Posterior cingulate gyrus (tissue), 11 donors: ENCODE measurements at places on chromosomes 7 and 10.

DNA sequence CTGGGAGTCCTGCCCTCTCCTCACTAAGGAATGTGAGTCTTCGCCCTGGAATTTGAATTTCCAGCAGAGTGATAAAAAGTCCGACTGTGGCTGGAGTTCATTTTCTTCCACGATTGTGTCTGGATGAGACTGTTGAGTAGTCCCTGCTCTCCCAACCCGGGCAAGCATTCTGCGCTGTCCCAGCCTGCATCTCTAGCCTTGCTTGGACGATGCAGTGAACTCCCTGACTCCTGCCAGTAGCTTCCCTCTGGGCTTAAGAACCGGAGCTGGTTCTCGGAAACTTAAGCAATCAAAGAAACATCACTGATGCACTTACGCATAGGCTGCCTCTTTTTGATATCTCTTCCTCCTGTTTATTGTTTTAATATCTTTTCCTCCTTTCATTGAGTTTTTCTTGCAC lies 116.0 kb upstream of the FZD8 start:
- DNase-seq: no peak

DNA sequence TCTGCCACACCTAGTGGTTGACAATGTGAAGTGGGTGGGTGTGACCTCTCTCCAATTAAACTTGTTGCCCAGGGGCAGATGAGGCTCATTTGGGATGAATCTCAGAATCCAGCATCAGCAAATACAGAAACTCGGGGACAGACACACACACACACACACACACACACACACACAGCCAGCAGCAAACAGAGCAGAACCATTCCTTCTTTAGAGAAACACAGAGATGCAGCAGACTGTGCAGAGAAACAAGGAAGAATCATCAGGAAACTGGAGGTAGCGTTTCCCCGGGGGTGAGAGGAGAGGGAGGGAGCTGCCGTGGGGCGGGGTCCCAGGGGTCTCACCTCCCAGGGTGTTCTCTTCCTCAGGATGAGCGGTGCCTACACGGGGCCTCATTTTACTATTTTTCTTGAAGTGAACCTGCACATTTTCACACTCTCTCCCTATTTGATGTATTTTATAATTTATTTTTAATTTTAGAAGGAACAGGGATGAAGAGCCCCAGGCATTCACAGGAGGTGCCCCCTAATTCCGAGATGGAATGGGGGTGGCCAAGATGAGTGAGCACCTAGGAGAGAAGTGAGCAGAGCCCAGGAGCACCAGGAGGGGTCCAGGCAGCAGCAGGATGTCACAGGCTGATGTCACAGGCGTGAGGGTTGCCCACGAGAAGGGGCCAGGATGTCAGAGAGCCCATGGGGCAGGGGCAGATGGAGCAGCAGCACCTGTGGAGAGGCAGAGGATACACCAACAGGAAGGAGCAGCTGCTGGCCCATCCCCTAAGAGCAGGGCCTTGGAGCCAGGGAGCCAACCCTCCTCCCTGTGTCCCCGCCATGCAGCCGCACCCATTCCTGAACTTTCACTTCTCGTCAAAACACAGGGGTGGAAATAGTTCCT lies 85.3 kb upstream of the PPP2R2D start:
- no peak for DNase-seq

DNA sequence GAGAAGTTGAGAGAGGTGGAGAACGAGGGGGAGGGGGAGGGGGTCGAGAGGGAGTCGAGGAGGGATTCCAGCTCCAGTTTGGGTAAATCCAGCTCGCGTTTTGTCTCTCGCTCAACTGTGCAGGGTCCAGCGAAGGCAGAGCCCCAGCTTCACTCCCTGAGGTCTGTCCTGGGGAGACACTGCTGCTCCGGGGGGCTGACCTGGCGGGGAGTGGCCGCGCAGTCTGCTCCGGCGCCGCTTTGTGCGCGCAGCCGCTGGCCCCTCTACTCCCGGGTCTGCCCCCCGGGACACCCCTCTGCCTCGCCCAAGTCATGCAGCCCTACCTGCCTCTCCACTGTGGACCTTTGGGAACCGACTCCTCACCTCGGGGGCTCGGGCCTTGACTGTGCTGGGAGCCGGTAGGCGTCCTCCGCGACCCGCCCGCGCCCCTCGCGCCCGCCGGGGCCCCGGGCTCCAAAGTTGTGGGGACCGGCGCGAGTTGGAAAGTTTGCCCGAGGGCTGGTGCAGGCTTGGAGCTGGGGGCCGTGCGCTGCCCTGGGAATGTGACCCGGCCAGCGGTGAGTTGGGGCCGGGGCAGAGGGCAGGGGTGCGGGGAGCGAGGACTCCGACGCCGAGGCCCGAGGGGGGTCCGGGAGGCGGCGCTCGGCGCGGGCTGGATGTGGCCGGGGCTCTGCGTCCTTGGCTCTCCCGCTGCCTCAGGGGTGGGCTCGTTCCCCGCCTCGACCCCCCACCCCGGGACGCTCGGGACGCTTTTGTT lies at the start of gene TET1:
TSS of gene TET1 (plus strand) at position 152 of the 757 bp plus-strand sequence. CDS start 12,002 bp downstream, outside the sequence.
- no peak for DNase-seq

DNA sequence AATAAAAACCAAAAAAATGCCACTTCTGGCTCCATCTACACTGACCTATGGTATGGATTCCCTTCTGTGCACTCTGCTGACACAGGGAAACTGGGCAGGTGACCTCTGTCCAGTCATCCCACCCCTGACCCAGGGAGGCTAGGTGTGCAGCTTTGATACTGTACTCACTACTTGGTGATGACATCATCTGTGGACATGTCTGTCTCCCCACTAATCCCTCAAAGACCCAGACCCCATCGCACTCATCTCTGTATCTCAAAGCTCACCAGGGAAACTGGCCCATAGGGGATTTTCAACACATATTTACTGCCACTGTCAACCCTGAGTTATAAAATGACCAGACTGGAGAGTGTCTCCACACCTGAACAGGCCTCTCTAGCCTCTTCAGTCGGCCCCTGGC lies 10.6 kb downstream of the SGMS1 start:
- DNase-seq: no peak

- DNase-seq: no peak
These were observed 33.9 kb downstream of the VWDE start for GRCh38 chr7:12369756-12370155.

DNA sequence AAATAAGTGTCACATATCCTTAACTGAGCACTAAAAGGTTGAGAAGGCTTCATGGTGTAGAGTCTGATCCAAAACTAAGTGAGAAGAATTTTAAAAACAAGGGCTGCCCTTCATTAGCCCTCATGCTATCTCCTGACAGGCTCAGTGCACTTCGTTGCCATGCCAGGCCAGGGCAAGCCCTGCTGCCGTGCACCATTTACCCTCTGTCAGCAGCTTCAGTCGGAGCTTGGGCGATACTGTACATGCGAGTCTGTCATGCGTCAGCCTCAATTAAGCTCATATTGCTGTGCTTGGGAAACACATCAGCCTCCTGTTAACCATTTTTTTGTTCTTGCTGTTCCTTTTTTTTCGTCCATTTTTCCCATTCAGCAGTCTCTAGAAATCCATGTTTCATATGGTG lies 166.6 kb downstream of the VTI1A start:
- DNase-seq: no peak

GRCh38 chr10:86355571-86356038 lies 11.0 kb downstream of the GRID1 start:
- peak; percentile 85 for DNase-seq

DNA sequence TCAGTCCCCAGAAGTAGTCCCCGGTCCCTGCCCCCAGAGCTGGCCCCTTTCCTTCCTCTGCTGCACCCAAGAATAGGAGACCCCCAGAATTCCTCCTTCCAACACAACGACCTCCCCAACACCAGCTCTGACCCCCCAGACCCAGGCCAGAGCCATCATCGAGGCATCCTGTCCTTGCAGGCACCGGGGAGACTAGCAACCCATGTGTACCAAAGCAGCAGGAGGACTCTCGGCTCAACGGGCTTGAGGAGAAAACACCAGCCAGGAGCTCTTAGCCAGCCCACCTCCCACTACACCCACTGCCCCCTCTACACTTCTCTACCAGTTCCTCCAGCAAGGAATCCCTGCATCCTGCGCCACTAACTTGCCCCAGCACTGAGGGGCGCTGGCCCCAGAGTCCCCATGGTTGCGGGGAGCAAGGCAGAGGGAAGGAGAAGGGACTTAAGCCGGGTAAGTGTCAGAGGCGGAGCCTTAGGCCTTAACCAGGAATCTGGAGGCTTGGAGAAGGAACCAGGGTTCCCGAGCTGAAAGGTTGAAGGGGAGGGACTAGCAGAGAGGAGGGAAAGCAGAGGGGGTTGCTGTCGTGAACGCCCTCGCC lies 3.9 kb downstream of the GRID1 start:
- no peak for DNase-seq

DNA sequence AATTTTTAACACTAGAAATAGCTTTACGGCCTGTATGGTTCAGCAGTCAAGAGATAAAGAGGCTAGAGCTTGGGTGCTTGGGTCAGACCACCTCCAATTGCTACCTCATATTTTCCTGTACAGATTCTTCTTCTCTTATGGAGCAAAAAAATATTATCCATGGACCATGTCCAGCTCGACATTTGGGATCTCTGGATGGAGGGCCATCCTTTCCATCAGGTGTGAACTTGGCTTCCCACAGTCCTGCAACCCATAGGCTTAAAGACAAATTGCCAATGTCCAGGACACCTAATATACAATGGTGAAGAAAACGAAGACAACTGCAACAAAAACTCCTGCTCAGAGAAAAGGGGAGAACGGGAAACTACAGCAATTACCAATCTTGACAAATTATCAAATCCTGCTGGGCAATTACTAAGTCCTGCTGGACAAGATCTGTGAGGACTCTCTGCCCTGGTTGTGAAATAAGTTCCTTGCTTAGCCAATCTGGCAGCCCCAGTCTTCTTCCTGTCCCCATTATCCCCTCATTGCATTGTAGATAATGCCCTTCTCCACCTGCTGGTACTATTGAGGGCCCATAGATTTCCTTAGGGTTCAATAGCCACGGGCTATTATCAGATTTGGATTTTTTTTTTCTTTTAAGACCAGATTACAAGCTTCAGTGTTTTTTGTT lies 42.0 kb upstream of the BRAF start:
- DNase-seq: no peak

DNA sequence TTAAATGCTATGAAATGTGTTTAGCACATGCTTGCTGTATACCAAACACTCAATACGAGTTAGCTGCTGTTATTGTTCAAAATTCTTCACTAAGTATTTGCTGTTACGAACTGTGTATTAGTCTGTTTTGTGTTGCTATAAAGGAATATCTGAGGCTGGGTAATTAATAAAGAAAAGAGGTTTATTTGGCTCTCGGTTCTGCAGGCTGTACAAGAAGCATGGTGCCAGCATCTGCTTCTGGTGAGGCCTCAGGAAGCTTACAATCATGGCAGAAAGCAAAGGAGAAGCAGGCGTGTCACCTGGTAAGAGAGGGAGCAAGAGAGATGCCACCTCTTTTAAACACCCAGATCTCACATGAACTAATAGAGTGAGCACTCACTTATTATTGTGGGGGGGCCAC lies 1.6 kb downstream of the UBE2D4 start:
- no peak for DNase-seq

GRCh38 chr7:137760111-137760510 lies 86.7 kb downstream of the DGKI start:
- DNase-seq: peak; percentile 33

GRCh38 chr10:51291961-51292360 lies 217.7 kb downstream of the PRKG1 start:
- no peak for DNase-seq

DNA sequence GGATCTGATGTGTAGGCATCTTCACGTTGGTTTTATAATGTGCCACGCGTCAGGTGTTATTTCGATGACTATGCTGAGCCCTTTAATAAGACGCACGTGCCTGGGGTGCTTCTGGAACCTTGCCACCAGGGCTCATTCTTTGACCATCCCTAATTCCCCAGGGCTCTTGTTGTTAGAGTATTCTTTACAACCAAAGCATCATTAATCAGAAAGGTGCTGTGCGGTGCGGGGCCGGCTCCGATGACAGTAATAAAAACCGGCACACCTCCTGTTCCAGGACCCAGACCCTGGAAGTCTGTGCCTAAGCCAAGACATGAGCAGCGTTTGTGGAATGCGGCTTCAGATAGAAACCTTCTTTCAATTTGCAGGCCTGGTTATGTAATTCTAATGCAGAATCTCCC lies 58.4 kb downstream of the MGMT start:
- DNase-seq: no peak

DNA sequence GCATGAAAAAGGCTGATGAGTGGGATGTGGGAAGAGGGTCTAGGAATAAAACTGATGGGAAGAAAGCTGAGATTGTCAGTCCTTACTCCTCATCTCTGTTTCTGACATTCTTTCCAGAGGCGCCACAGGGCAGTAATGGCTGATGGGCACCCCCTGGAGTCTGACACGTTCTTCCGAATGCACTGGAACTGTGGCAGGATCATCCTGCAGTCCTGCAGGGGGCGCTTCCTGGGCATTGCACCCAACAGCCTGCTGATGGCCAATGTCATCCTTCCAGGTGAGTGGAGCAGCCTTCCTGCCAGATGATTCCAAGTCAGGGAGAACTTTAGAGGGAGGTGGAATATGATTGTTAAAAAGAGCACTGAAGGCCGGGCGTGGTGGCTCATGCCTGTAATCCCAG lies 4.8 kb downstream of the FSCN3 start:
- DNase-seq: no peak

DNA sequence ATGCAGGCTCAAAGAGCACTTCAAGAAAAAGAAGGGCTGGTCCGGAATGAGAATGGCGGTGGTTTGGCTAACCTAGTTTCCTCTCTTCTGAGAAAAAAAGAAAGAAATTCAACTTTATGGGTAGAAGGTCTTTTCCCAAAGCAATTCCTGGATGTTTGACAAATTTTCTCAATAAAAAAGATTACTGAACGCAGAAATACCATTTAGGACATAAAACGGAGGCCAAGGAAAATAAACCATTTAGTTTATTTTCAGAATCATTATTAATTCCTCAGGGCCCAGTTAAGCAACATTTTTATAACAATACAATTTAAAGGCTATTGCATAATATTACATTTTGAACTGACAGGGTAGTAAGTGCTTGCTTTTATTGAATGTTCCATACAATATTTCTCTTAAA lies 284.6 kb upstream of the ANKRD30A start:
- no peak for DNase-seq

GRCh38 chr10:70444744-70445143 lies 3.3 kb upstream of the NODAL start:
- DNase-seq: no peak

DNA sequence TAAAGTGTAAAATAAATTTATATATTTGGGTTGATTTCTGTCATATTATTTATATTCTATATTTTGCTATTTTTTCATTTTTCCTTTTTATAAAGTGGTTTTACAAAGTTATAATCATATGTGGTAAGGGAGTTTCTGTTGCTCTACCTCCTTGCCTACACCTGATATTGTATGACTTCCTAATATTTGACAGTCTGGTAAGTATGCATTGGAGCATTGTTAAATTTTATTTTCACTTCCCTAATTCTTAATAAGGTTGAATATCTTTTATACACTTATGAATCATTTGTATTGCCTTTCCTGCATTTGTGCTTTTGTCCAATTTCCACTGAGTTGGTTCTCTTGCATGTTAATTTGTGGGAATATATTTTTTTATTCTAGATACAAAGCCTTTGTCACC lies 492.4 kb downstream of the GRID1 start:
- DNase-seq: no peak

- peak; percentile 78 for DNase-seq
These were observed 12.5 kb upstream of the CH25H start for GRCh38 chr10:89219513-89220218.
